ENCODE measurements at places on chromosomes 2 and 18. TPM values are rescaled to one million over a fixed set of nuclear protein-coding genes. Genes with fewer than 3 reads are reported as not detected.

Gene EFR3B
- 0.18 TPM for total RNA-seq

Gene CLEC4F
- total RNA-seq, result not detected

DNA sequence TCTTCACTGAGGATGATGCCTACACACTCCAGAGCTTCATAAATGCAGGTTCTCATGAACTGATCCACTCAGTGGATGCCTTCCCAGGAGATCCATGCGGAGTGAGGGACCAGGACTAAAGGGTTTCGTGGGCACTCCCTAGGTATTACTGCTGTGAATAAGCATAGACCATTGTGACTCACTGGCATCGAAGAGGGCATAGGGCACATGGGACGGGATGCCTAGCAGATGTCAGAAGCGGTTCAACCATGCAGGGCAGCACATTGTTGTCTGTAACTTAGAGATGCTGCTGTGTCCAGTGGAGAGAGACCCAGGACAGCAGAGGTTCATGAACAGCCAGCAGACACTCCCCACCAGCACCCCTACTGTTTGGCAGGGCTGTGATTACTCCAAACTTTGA, 17.2 kb downstream of the GKN2 start:
- no peak for DNase-seq

DNA sequence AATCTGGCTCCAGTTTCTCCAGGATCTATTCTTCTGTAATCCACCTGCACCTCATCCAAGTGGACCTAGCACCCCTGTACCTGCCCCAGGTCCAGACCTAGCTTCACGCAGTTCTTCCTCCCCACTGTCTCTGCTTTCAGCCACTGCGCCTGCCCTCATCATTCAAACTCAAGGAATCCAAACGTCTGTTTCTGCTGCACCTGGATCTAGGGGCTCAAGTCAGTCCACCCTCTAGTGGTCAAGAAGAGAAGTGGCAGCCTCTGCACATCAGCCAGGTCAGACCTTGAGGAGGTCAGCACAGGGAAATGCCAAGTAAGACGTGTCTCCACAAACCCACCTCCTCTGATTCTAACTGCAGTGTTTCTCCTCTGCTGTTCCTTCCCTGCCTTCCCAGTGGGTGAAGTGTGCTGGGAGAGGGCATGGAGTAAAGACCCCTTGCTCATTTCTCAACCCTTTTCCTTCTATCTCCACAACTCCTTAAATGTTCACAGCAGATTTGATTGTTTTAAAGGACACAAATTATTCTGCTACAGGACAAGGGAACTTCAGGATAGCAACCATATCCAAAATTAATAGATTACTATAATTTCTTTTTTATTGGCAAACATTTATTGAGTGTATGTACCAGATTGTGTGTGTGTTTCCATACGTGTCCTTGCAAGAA, 8.6 kb upstream of the RNF152 start:
- no peak for DNase-seq
